ENCODE measurements at places on chromosomes 2 and 18. TPM values are rescaled to one million over a fixed set of nuclear protein-coding genes. Genes with fewer than 3 reads are reported as not detected.

The LINC00305 gene
- not detected for total RNA-seq

The ECEL1 gene
- not detected for total RNA-seq

The CD226 gene
- total RNA-seq, result 0.53 TPM

The RESP18 gene
- not detected for total RNA-seq

Measured in aortic smooth muscle cell (primary cell).